ENCODE measurements at places on chromosomes 13 and 19.

DNA sequence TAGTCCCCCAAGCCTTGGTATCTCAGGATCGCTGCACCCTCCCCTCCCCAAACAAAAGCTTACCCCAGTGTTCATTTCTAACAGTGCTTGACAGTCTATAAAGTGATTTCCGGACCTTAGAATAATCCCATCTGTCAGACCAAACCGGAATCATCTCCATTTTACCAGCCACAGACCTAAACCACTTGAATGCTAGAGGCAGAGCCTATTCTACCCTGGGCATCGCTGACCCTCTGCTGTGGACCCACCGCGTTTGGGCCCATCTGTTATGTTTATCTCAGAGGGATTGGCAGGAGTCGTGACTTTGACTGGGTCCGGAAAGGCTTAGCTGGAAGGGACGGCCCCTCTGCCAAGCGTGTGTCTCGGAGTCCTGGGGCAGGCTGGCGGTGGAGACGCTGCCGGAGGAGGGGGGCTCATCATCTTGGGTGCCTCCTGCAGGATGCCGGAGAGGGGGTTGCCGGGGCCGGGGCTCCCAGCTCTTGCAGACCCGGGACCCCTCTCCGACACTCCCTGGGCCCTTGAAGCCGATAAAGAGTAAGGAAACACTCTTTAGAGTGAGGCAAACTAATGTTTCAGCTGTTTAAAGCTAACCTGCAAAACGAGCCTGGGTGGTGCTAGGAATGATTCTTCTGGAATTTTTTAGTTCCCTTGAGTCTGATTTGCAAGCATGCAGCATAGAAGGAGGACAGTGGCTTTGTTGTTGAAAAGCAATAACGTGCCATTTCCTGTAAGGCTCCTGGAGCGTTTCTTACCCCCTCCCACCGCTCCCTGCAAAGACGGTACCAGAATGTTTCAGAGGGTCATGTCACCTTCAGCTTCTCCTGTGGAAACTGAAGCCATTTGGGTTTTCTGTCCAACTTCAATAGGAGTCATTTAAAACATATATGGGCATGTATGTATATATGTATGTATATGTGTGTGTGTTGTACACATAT, 1.3 kb downstream of the SLC25A42 start:
- peak; percentile 71 for DNase-seq

DNA sequence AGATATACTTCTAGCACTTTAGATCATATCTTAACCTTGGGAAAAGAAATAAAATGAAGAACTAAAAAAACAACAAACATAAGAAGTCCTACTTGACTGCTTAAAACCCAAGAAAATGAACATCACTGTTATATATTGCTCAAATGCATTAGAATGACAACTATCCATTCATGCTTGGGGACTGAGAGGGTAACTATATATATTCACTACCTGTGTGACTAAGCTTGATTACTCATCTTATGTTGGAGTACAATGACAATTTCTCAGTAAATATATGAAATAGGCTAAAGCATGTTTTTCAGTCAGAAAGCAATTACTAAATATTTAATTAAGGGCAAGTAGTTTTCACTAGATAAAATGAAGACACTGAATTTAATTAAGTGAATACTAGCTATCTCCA, 40.1 kb downstream of the ZC3H13 start:
- DNase-seq = no peak

DNA sequence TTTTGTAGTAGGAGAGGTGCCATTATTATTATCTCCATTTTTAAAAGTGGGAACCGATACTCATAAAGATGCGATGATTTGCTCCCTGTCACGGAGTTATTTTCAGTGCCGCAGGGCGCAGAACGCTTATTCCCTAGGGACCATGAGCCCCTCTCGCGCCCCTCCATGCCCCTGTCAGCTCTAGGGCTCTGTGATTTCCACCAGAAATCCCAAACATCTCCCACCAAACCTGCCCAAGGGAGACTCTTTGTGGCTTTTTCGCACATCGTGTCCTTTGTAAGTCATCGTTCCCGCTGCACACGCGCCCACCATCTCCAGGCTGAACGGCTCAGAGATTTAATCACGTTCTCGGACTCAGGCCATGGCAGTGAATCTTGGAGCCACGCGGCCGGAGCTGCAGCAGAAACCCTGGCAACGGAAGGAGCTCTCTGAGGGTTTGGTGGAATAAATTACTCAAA, 105.1 kb downstream of the DNAJC15 start:
- DNase-seq = no peak

GRCh38 chr13:32139251-32139650, 107.7 kb downstream of the FRY start:
- no peak for DNase-seq

GRCh38 chr19:18587962-18588610, 512 bp upstream of the REX1BD start:
- DNase-seq = no peak

- DNase-seq = no peak
Measured at GRCh38 chr19:40263440-40264313, 21.5 kb downstream of the AKT2 start.

DNA sequence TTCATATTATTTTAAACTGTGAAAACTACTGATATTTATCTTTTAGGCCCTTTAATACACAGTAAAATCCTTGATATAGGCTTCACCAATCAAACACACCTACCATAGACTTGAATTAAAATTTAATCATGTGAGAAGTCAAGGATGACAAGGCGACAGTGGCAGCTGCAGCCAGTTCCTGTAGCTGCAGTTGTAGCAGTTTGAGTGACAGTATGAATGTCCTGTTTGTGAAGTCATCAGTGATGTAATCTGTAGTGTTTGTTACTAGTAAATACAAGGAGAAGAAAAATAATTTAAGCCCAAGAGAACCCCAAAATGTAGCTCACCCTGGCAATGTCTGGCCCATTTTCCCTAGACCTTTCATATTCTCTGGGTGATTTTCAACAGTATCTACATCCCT, 897.0 kb downstream of the SLITRK6 start:
- DNase-seq = no peak

- no peak for DNase-seq
Measured at GRCh38 chr19:6086068-6086788, 24.1 kb downstream of the RFX2 start.

- no peak for DNase-seq
Measured at GRCh38 chr13:93080166-93080565, 146.4 kb upstream of the GPC6 start.

DNA sequence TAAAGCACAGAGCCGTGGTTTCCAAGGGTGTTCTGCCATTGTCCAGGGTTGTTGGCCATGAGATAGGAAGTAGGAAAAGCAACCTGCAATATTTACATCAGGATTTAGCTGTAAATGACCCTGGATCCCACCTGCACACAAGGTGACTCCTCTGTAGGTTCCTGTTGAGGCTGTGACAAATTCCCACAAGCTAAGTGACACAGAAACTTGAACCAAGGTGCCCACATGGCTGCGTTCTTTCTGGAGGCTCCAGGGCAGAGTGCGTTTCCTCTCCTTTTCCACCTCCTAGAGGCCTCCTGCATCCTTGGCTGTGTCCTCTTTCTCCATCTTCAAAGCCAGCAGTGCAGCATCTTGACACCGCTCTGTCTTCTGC, 11.9 kb downstream of the CEACAM21 start:
- no peak for DNase-seq

DNA sequence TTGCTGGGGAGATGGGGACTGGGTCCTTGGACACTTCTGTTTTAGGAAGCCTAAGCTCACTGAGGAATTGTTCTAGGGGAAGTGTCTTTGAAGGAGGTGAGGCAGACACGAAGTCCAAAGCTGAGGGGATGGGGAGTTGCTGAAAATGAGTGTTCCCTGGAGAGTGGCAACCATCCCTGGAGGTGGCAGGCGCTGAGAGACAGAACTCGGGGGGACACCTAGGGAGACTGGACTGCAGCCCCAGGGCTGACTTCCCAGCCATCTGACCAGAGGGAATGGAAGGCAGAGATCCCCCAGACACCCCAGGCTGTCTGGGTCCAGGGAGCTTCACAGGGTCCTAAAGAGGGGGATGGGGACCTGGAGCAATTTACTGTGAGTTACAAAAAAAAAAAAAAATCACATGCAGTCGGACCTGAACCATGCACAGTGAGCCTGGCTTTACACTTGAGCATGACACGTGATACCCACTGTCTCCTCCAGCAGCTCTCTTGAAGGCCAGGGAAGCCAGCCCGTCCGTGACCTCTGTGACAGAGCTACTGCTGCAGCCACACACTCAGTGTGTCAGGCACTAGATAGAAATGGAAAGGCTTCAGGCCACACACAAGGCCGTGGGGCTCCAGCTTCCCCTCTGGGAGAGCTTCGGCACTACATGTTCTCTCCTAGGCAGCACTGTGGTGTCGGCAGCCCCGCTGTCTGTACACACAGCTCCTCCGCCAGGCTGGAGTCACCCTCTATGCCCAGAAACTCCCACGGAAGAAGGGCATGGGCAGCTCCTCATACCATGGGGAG, 77.1 kb upstream of the KCTD15 start:
- DNase-seq = no peak

GRCh38 chr13:78636495-78636894, 22.5 kb downstream of the OBI1 start:
- no peak for DNase-seq

GRCh38 chr19:47157431-47158321, 27.0 kb downstream of the SAE1 start:
- no peak for DNase-seq

- no peak for DNase-seq
Measured at GRCh38 chr19:35213663-35214632, 14.6 kb downstream of the FAM187B start.

DNA sequence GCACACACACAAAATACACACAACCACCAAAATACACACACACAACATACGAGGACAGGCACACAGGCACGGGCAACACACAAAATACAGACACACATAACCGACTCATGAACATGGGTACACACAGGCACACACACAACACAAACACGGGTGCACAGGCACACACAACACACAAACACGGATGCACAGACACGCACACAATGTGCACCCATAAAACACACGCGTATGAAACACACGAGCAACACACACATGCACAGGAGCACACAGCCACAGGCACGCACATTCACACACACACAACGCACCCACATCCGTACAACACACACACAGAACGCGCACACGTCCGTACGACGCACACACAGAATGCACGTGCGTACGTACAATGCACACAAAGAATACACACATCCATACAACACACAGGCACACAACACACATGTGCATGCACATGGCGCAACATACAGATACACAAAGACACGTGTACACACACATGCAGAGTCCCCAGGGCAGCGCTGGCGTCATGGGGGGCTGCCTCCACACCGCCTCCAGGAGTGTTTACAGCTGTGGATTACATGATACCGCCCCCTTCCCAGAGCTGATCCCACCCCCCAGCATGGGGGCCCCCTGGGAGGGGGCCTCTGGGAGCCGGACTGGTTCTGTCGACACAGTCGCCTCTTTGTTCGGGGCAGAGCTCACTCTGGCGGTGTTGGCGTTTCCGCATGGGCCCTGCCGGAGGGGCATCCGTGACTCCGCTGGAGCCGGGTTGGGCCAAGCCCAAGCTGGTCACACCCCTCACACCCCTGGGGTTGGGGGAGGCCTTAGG, 2.9 kb downstream of the SBNO2 start:
- DNase-seq = no peak

DNA sequence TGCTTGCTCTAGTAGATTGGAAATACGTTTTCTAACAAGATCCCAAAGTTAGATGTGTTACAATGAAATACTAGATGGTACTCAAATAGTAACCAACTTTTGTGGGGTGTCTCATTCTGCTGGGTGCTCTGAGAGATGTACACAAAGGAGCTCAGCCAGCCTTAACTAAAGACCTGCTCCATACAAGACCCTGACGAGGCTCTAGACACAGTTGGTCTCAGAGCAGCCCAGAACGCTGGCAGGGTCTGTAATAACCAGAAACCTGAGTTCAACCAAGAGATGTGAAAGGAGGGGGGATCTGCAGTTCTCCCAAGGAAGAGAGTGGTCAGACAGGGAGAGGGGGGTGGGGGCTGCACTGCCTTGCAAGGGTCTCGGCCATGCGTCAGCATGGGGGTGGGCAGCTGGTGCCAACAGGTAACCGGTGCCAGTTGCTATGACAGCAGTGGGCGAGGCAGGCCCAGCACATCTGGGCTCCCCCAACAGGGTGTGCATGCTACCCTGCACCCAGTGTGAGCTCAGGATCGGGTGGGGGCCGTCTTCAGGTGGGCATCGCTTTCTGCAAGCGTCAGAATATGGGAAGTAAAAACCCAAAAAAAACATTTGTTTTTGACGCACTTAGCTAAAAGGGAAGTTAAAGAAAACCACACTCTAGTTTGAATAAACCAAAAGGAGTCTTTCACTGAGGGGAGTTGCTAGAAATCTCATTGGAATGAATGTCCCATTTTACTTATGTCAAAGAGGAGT, 68.0 kb upstream of the GPR183 start:
- DNase-seq = no peak

DNA sequence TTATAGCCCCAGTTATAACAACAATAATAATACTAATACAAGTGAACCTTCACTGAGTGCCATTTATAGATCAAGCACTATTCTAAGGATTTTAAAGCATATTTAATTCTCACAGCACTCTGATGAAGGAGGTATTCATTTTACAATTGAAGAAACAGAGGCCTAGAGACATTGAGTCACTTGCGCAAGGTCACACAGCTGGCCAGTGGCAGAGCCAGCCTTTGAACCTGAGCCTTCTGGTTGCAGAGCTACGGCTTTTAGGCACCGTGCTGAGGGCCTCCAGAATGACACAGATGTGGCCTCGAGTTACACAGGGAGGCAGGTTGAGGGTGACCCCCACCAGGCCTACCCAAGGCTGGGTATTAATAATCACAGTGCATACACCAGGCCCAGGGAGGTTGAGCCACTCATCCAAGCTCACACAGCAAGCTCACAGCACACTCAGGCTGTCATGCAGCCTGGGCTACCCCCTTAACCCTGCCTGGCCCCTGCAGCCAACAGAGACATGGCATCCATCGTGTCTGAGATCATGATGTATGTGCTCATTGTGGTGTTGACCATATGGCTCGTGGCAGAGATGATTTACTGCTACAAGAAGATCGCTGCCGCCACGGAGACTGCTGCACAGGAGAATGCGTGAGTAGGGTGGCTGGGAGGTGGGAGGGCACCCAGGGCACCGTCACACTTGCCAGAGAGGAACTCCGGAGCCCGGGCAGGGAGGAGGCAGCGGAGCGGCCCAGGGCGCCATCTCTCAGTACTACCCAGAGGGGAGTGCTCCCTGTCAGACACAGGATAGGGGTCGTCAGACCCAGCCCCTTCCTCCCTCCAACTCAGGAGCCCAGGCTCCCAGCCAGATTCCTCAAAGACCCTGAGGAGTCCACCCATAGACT, 2.7 kb upstream of the HPN start:
- no peak for DNase-seq

- DNase-seq = no peak
Measured at GRCh38 chr19:3792114-3792513, 5.9 kb upstream of the MATK start.

GRCh38 chr19:41753159-41753558, 2.2 kb upstream of the CEACAM6 start:
- DNase-seq = peak; percentile 77

DNA sequence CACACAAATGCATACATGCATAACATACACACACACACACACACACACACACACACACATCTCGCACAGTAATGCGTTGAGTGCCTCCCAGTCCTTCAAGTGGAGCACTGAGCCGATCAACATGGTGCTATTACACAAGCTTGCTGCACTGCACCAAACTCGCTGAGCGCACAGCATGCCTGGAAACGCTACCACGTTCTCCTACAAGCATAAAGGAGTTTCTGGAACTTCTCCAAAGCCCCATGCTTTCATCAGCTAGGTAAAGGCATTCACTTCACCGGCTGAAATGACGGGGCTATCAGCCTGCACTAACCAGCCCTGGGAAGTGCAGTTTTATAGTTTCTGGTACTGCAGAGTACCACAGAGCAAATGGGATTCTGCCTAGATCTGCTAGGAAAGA, 92.7 kb downstream of the FGF14 start:
- no peak for DNase-seq
